NCI-H446 (cell line): ENCODE measurements at places on chromosomes 13 and 19.

DNA sequence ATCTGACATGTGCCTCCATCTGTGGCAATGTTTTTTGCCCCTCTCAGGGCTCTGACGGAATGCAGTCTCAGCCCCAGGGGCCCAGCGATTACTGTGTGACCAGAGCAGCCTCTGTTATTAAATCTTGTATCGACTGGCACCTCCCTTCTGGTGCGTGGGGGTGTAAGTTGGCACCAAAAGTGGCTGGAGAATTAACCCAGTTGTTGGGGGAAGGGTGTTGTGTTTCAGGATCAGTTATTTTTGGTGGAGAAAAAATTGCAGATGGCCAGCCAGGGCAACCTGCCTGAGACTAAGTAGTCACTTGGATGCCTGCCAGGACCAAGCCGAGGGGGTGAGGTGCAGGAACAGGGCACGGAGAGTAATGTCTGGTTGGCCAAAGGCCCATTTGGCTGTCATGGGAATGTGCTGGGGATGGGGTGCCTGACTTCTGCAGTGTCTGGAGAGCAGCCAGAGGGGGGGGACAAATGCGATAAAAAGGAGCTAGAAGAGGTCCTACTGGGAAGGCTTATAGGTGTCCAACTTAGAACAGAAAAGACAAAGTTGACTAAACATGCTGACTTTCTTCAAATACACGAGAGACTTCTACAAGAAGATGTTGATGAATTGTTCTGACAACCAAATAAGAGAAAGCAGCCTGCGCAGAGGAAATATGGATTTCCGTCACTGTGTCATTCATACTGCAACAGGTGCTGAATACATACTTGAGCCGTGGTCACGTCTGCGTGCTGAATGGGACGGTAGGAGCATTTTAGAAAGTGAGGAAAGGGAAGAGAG lies 69.8 kb downstream of the SIAH3 start:
- peak; percentile 83 for DNase-seq

DNA sequence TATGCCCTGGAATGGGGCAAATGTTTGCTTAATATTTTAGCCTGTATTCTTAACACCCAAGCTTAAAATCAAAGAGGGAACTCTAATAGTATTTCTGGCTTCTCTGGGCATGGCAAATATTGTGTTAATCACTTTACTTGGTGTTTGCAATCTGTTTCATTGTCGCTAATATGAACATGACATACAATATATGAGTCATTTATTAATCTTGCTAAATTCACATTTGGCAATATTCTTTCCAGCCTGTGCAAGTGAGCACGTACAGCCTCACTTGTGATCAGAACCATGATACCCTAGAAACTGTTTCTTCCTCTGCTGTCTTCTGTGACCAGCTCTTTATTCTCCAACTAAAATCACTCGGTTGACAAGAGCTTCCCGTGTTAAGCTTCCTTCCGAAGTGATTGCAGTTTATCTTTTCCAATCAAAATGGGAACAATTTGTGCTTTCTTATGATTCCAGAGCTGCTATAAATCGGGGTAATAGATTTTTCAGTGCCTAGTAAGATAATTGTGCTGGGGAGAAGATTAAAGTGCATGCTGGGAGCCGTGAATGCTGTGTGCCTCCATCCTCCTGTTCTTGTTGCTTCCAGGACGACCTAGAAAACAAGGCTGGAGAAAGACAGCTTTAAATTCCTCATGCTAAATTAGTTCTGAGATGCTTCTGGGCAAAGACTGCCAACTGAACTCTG lies 153.0 kb upstream of the TMTC4 start:
- no peak for DNase-seq

GRCh38 chr13:45340422-45341033 lies 455 bp downstream of the TPT1 start:
- peak; percentile 78 for DNase-seq

DNA sequence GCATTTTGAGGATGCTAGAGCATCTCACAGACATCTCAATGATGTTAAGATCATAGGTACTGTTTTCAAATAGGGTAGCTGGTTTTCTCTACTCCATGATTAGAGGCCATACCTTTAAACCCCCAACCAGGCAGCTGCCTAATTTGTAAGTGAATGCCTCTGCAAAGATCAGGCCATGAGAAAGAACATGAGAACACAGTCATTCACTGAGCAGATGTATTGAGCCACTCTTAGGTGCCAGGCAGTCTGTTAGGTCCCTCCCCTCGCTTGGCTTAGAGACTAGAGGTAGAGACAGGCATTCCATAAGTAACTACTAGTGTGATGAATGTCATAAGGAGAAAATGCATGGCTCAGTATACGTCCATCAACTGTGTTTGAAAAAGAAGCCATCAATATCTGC lies 410.0 kb downstream of the FGF9 start:
- DNase-seq: no peak

- no peak for DNase-seq
Observed at GRCh38 chr13:92074658-92075057, 676.2 kb downstream of the GPC5 start.

GRCh38 chr13:82597747-82598146 lies 1284.5 kb downstream of the SLITRK1 start:
- no peak for DNase-seq

DNA sequence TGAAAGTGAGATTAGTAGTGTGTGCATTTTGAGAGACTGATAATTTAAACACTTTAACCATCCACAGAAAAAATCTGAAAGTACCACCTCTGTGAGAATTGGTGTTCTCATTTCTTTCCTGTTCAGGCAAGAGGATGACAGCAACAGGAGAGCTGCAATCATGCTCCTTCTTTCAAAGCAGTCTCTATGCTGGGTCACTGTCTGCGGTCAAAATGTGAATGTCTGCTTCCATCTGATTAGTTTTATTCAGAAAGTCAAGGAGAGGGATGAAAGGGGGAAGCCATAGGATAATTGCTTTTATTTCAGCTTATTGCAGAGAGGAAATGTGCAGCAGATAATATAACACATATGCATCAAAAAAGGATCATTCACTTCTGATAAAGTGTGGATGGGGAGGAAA lies 314.0 kb upstream of the GPC6 start:
- DNase-seq: no peak

DNA sequence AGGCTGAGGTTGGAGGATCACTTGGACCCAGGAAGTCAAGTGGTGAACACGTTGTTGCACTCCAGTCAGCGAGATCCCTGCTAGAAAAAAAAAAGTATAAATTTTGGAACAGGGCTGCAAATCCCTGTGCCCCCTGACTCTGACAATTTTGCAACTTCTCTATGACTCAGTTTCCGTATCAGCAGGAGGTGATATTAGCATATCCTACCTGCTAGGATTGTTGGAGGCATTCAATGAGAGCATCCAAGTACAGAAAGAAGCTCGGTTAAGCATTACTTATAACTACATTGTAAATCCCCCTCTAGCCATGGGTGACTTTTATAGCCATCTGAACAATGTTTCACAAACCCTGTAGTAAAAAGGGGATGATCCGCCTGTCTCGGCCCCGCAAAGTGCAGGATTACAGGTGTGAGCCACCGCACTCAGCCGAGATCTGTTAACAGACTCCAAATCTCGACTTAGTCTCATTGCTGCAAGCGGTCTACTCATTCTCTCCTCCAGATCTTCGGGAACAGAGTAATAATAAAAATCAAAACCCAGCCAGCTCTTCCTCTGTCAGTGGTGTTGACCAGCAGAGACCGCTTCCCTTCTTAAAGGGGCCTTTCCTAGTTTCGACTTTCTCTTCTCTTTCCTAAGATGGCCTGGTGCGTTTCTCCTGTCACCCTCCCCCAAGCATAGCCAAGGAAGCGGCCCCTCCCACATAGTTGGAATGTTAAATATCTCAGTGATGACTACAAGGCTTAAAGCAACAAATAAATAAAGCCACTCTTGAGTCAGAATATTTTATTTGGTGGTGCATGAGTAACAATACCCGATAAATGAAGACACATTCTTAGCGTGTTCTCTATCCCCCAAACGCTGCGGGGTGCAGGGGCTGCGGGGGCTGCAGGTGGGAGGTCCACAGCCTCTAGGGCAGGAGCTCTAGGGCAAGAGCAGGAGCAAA lies 10.3 kb upstream of the BICRA start:
- no peak for DNase-seq

GRCh38 chr19:28634837-28635236 lies 578.1 kb downstream of the UQCRFS1 start:
- no peak for DNase-seq

- no peak for DNase-seq
Observed at GRCh38 chr13:26557051-26557392, 461 bp upstream of the WASF3 start.

GRCh38 chr13:48012668-48013067 lies 11.6 kb upstream of the SUCLA2 start:
- DNase-seq: no peak

GRCh38 chr13:29845440-29846056 lies 4.9 kb downstream of the UBL3 start:
- no peak for DNase-seq

- DNase-seq: no peak
Observed at GRCh38 chr13:107185889-107186288, 618.0 kb upstream of the ARGLU1 start.

- DNase-seq: no peak
Observed at GRCh38 chr19:42284591-42285341, 15.7 kb downstream of the CIC start.

DNA sequence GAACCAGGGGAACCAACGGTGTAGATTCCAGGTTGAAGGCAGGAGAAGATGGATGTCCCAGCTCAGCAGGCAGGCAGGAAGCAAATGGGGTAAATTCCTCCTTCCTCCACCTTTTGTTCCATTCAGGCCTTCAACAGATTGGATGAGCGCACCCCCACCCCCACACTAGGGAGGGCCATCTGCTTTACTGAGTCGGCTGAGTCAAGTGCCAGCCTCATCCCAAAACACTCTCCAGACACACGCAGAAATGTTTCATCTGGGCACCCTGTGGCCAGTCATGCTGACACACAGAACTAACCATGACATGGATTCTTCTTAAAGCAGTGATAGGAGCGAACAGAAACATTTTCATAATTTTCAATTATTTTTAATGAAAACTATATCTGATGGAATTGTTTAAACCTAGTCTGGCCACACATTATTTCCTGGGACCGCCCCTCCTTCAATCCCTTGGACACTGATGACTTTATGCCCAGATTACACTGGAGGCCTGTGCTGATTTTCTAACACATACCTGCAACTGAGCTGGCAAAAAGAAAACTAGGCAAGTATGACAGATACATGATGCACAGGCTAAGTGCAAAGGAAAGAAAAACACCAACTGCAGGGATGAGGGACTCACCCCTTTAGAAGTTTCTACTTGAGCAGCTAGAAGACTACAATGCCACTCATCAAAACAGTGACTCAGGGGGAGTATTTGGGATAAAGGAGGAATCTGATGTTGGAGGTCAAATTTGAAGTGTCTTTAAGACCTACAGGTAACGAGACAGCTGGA lies 154.2 kb downstream of the TNFRSF19 start:
- peak; percentile 55 for DNase-seq

DNA sequence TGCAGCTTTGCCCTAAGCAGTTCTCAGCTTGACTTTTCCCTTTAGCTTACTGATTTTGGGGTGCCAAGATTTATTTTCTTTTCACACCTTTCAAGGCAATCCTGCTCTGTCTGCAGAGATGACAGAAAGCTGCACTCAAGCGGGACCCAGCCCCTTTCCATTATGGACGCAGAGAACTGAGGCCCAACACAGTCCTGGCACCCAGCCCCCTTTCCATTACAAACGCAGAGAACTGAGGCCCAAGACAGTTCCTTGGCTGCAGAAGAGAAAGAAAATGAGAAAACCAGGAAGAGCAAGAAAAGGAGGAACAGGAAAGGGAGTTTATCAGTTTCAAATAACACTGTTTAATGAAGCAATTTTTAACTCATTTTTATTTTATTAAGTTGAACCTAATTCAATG lies 36.8 kb upstream of the ATP11A start:
- DNase-seq: no peak

DNA sequence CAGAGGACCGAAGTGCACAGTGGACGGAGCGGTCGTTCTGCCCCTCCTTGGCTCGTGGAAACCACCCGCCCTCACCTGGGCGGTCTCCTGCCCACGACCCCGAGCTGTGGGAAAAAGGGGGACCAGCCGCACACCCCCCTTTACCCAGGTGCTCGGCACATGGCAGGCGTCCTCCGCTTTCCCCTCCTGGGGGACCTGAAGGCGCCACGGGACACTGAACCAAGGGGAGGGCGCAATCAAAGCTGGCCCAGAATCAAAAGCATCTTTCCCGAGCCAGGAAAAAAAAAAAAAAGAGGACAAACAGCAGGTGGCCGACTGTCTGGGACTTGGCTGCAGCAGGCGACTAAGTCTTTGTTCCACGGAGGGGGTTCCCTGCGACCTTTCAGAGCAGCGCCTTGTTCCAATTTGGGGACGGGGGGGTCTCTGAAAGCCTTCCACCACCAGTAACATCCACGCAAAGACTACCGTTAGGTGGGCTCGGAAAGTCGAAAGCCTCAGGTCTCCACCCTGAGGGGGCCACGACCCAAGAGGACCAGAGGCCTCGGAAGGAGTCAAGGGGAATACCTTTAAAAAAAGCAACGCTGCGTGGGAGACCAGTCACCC lies 1.1 kb downstream of the MBD3 start:
- peak; percentile 59 for DNase-seq

DNA sequence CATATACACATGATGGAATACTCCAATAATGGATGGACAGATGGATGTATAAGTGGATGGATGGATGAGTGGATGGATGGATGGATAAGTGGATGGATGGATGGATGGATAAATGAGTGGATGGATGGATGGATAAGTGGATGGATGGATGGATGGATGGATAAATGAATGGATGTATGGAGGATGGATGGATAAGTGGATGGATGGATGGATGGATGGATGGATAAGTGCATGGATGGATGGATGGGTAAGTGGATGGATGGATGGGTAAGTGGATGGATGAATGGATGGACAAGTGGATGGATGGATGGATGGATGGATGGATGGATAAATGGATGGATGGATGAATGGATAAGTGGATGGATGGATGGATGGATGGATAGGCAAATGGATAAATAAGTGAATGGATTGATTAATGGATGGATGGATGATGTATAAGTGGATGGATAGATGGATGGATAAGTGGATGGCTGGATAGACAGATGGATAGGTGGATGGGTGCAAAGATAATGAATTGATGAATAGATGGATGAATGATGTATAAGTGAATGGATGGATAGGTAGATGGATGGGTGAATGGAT lies 8.4 kb upstream of the COMP start:
- DNase-seq: no peak

GRCh38 chr19:1656988-1657536 lies 4.6 kb upstream of the TCF3 start:
- no peak for DNase-seq

DNA sequence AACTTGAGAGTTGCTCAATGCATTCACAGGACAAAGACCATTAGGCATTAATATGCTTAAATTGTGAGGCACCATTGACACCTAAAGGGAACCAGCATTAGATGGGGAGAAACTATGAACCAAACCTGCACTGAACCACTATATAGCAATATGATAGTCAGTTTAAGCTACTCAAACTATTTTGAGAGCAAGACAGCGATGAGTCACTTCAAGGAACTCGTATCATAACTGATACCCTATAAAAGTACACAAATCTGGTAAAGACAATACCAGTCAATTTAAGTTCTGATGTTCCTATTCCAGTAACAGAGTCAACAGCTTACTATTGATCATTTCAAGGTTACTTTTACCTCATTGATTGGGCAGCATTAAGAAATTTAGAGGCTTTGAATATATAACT lies 151.3 kb upstream of the ATXN8OS start:
- no peak for DNase-seq
